Left ventricle myocardium superior (tissue), 1 donor: ENCODE measurements at places on chromosomes 1 and 21. TPM values are rescaled to one million over a fixed set of nuclear protein-coding genes. Genes with fewer than 3 reads are reported as not detected.
A peak's percentile ranks its signal among the peaks of the same experiment; 100 is the strongest.

Gene CD1B
- not detected for total RNA-seq

Gene CDC42SE1
- total RNA-seq: 27.2 TPM

GRCh38 chr1:62092110-62092509 lies 102.5 kb upstream of the L1TD1 start:
- DNase-seq: no peak

GRCh38 chr1:237032029-237032428 lies 10.0 kb upstream of the RYR2 start:
- DNase-seq: no peak

Gene HUNK
- total RNA-seq: 0.40 TPM

DNA sequence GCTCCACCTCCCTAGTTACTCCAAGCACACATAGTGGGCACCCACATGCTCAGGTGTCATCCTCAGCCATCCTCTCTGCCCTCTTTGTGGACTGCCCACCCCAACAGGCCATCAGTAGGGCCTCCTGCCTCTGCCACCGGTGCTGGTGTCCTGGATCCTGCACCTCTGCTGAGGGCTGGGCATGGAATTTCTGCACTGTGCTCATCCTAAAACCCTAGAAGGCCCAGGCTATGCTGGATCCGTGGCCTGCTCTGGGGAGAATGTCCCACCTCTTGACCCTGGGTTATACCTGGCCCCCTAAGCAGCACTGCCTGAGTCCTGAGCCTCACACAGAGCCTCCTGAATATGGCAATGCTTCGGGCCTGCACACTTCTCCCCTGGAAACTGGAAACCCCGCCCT lies 318.3 kb downstream of the MATN1 start:
- no peak for DNase-seq

DNA sequence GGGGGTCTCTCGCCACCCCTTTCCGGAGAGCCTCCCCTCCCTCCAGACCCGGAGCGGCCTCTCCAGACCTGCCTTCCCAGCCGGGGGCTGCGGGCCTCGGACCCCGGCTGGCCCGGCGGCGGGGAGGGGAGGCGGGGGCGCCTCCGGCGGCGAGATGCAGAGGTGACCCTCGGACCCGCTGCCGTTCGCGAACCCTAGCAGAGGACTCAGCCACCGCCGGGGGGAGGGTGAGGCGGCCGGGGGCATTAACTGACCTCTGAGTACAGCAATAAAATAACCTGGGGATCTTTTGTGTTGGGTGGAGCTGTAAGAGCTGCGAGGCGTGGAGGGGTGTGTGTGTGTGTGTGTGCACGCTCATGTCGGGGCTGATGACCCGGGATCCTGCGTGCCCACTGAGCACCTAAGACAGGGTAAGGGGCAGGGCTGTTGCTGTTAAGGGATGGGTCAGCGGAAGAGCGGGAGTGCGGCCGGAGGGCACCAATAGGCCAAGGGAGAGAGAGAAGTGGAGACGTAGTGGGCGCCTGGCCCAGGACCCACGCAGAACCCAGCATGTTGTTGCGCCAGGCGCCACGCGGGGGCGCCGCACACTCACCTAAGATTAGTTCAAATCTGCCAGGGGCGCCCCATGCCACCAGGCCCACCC lies 6.3 kb downstream of the HAPLN2 start:
- DNase-seq: peak; percentile 78

- no peak for DNase-seq
These were observed 78.3 kb upstream of the MORC3 start for GRCh38 chr21:36241717-36242116.

- DNase-seq: no peak
These were observed 38.5 kb downstream of the MSTO1 start for GRCh38 chr1:155648207-155649147.

DNA sequence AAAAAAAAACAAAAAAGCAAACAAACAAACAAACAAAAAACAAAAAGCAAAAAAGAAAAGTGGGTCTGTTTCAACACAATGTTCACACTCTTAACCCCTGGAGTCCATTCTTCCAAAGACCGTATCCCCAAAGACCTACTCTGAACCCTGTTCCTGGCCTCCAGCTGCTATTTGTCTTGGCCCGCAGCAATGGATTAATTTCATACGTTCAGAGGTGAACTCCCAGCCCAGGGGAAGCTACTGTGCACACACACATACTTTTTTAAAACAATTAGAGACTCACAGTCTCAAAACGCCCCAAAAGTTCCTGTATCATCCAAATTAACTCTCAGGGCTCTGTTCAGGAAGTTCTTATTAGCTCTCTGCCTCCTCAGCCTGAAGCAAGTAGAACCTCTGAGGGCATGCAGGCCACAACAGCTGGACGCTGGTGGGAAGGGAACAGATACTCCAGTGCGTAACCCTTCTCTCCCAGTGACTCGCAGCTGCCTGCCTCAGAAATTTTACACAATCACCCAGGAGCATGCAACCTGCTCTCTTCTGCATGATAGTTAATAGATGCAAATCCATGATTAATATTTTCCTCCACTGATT lies 395.4 kb downstream of the RRAGC start:
- DNase-seq: no peak

DNA sequence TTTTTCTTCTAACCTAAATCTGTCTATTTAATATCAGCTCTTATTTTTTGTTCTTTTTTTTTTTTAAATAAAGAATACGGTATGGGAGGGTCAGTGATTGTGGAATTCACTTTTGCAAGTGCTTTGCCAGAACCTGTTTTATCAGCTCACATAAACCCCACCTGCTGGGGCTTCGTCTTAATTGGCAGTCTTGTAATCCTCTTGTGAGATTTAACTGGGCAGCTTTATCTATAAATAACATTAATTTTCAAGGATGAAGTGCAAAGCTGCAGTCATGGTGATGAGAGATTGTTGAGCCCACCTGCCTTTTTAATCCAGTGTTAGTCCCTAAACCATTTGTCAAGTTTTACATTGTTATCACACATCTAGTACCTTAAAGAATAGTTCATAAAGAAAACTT lies 18.2 kb upstream of the PDC start:
- no peak for DNase-seq

GRCh38 chr1:55078470-55078869 lies 39.1 kb downstream of the PCSK9 start:
- DNase-seq: no peak

Gene NFIA
- 102 TPM for total RNA-seq

Gene ERVH48-1
- not detected for total RNA-seq

- no peak for DNase-seq
These were observed 10.4 kb upstream of the DESI2 start for GRCh38 chr1:244642526-244642925.

Gene CACHD1
- total RNA-seq: 3.1 TPM

- DNase-seq: peak; percentile 91
These were observed 239.6 kb upstream of the FGGY start for GRCh38 chr1:59057211-59057694.

Gene SAMSN1
- 1.7 TPM for total RNA-seq

DNA sequence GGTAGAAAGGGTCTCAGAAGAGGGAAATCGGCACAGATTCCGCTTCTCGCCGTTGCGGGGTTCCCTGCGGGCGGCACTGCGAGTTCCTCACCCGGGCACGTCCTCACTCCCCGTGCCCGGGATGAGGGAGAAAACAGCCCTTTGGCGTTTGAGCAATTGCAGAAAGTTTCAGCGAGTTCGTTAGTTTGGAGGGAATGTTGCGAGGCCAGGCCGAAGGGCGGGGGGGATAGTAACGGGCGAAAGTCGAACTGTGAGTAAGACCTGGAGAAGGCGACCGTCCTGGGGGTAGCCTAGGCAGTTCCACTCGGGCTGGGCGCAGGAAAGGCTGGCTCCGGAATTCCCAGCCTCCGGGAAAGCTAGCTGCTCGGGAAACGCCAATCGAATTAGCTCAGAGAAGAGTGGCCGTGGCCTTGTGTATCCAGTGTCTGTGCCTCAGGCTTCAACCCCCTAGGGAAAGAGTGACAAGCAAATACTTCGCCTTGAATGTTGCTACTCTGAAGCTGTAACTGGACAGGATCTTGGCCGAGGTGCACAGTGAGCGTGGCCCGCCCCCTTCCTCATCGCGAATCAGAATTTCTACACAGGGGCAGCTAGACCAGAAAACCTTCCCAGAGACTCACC lies 787 bp downstream of the PTGFR start:
- DNase-seq: peak; percentile 33

Gene GPR37L1
- 0.07 TPM for total RNA-seq

GRCh38 chr1:6052543-6053205 lies 7.0 kb downstream of the KCNAB2 start:
- DNase-seq: peak; percentile 72

GRCh38 chr1:219020386-219020785 lies 153.3 kb upstream of the LYPLAL1 start:
- no peak for DNase-seq

- DNase-seq: no peak
These were observed 36.9 kb upstream of the ST6GALNAC5 start for GRCh38 chr1:76830373-76830772.

DNA sequence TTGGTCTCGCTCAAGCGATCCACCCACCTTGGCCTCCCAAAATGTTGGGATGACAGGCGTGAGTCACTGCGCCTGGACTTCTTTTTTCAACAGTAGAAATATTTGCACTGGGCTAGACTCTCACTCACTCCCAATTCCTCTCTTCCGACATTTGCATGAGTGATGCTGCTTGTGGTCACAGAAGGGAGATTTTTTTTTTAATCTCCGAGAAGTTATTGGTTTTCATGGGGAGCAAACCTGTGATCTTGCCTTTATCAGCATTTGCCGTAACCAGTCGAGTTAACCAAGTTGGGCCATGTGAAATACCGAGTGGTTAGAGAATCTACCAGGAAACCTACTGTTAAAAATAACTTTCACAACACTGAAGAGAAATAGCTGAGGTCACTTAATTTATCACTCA lies 21.1 kb downstream of the ERG start:
- no peak for DNase-seq

- DNase-seq: no peak
These were observed 53.7 kb downstream of the KCNJ6 start for GRCh38 chr21:37862536-37862935.

Gene ADAMTS4
- total RNA-seq: 7.2 TPM

Gene REN
- total RNA-seq: not detected

- DNase-seq: no peak
These were observed 95.1 kb upstream of the TSPAN2 start for GRCh38 chr1:115184260-115184950.

DNA sequence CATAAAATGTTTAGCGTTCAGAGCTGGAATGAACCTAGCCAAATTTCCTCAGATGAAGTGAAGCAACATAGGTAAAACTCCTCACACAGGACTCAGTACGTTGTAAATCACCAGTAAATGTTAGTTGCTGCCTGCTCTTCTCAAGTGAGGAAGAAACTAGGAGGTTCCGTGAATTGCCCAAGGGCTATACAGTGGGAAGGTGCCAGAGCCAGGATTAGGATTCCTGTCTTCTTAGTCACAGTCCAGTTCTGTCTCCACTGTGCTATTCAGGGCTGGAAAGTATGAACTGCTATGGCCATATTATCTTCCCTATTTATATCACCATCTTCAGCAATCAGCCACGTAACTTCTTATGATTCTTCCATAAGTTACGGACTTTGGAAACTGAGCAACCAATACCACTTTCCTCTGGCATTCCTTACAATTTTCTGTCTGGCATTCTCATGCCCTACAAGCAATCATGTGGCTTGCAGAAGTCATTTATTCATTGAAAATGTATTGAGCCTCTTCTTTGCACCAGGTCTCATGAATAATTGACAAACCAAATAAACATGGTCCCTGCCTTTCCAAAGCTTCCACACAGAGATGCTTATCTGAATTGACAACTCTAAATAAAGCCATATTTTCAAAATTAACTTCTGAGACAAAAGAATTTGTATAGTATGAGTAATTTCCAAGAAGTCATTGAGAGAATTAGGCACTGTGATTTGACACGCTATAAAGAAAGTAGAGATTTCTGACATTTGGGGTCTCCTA lies 271.6 kb upstream of the SGIP1 start:
- DNase-seq: no peak

Gene CELA3B
- not detected for total RNA-seq

Gene TNNI3K
- total RNA-seq: 93.4 TPM

GRCh38 chr1:209583408-209583807 lies at the start of gene CAMK1G:
TSS of gene CAMK1G (plus strand) at chr1:209583714. CDS start at chr1:209594984, 11,270 bp downstream.
- no peak for DNase-seq

Gene GPR25
- total RNA-seq: not detected

Gene RPTN
- not detected for total RNA-seq

- DNase-seq: no peak
These were observed 4.7 kb downstream of the RAB29 start for GRCh38 chr1:205770618-205771017.

Gene LRRC71
- 0.17 TPM for total RNA-seq

Gene ZNF644
- 32.5 TPM for total RNA-seq

DNA sequence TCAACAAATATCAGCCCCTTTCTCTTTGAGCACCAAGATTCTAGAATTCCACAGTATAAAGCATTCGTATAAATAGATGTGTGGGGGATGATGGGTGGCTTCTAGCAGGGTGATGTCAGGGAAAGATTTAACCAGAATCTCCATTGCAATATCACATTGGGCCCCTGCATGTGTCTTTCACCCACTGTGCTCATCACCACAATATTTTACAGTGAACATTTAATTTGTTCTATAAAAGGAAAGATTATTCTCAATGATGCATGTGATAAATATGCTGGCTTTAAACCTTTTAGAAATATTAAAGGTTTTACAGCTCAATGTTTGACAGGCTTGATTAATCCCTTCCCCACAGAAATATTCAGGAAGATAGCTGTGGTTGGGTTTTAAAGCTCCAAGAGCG lies 457.8 kb upstream of the DAB1 start:
- DNase-seq: no peak

DNA sequence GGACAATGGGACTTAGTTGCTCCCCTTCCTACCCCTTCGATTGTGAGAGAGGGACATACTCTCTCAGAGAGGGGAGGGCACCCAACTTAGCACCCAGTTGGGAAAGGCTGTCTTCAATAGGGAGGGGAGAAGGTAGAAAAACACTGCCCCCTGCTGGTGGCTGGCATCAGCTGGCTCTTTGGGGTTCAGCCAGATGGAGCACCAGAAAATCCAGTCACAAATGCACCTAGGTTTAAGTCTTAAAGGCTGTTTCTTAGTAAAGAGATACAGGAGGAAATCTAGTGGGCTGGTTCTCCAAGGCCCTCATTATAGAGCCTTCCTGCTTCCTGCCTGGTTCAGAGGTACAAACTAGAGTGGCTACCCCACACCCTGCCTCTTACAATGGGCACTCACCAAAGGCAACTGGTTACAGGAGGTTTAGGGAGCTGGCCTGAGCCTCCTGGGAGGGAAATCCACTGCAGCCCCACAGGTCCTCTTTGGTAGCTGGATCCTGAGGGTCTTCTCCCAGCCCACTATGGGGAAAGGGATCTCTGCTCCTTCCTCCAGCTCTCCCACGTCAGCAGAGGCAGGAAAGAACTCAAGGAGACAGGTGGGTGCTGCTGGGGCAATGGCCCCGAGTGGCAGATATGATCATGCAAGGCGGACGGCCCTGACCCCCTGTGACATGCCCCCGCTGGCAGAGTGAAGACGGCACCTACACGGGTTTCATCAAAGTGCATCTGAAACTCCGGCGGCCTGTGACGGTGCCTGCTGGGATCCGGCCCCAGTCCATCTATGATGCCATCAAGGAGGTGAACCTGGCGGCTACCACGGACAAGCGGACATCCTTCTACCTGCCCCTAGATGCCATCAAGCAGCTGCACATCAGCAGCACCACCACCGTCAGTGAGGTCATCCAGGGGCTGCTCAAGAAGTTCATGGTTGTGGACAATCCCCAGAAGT lies 28.3 kb downstream of the EIF2D start:
- DNase-seq: peak; percentile 83

- no peak for DNase-seq
These were observed 16.1 kb upstream of the DPYD start for GRCh38 chr1:97936976-97937375.
